ENCODE measurements at places on chromosomes 2 and 18.

DNA sequence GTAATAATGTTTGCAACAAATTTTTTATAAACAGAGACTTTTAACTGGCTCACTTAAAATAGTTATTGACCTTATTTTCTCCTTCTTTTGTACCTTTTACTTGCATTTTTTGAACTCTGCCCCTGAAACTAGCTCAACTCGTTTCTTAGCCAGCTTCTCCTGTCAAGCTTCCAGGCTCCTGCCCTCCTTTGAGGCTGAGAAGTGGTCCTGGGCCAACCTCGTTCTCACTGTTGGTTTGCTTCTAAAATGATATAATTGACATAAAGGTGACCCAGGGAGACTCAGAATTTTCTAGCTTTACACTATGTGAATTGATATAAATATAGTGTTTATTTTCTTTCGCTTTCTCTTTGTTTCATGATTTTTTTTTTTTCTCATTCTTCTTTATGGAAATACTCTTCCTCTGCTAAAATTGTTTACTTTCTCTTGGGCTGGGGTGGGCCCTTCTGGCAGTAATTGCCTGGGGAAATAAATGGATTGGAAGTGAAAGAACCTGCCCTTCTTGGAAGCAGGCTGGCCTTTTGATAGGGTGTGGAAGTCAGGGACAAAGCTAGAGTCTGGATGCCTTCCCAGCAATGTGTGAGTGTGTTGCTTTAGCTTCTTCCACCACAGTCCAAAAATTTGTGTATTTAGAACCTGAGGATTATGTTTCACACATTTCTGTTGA lies 30.7 kb downstream of the GPD2 start:
- no peak for DNase-seq

- DNase-seq, result no peak
Observed at GRCh38 chr18:26268454-26268853, 42.2 kb downstream of the TAF4B start.

GRCh38 chr18:3648200-3648599 lies 198.2 kb downstream of the TGIF1 start:
- DNase-seq, result no peak

- no peak for DNase-seq
Observed at GRCh38 chr18:10265560-10266333, 188.7 kb upstream of the APCDD1 start.

DNA sequence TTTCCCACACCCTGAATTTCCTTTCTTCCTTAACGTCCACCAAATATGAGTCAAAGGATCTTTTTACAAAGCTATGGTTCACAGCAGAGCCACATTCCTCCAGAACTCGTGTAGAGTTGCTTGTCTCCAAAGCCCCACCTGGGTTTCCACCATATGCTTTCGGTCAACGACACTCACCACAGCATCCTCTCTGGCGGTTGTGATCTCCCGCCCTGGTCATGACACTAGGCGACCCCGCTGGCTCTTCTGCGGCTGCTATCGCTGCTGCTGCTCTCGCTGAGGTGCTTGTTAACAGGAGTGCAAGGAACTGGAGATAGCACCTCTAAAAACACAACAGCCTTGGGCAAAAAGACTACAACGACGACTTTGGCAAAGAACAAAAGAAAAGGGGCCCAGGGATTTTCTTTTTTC lies 340 bp downstream of the SLC40A1 start:
- DNase-seq, result no peak

GRCh38 chr18:77203071-77203470 lies 46.6 kb upstream of the GALR1 start:
- no peak for DNase-seq

DNA sequence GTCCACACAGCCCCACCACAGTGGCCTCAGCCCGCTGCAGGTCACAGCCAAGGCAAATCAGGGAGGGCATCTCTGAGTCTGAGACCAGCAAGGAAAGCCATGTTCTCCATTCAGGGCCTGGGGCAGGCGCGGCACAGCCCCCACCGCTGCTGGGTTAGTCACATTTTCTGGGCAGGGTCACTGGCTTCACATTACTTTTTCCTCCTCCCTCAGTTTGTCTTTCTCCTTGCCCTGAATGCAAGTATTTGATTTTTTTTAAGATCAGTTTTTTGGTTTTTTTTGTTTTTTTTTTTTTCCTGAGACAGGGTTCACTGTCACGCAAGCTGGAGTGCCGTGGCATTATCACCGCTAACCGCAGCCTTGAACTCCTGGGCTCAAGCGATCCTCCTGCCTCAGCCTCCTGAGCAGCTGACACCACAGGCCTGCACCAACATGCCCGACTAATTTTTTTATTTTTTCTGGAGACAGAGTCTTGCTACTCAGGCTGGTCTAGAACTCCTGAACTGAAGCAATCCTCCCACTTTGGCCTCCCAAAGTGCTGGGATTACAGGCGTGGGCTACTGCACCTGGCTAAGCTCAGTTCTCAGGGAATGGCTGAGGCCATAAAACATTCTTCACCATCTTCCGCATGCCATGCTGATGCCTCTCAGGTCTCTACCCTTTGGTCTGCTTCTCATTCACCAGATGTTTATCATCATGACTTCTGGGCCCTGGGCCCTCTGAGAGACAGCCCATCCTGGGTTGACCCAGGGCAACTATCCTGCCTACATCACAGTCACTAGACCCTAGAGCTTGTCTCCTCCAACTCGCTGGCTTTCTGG lies 628 bp upstream of the CAPG start:
- DNase-seq, result no peak

DNA sequence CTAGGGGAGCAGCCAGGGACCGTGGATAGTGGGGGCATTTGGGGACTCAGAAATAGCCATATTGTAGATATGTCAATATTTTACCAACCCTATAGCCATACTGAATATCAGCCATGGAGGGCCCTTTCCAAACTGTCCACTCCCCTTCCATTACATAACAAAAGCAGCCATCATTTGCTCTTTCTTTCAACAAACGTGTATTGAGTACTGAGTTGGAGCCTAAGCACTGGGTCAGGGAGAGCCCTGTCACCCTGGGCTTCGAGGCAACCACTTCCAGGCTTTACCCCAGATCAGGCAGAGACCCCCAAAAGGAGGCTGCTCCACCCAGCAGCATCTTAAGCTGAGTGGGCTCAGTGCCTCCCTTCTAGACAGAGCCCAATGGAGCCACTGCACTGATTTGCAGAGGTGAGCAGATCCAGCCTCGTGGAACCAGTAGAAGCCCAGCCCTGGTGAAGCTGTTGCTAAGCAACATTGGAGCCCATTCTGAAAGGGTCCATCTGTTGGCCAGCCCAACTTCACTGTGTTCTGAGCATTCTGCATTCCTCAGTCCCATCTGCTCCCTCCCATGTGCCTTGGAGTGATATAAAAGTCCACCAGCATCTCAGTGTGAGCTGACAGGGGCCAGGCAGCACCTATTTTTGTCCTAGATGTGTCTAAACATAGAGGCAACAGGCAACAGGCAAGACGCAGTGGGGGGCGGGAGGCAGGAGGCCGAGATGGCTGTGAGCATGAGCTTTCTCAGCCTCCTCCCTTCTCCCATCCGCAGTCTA lies 112.1 kb downstream of the PLB1 start:
- DNase-seq, result no peak

- DNase-seq, result no peak
Observed at GRCh38 chr2:162196638-162197037, 44.6 kb upstream of the GCG start.

DNA sequence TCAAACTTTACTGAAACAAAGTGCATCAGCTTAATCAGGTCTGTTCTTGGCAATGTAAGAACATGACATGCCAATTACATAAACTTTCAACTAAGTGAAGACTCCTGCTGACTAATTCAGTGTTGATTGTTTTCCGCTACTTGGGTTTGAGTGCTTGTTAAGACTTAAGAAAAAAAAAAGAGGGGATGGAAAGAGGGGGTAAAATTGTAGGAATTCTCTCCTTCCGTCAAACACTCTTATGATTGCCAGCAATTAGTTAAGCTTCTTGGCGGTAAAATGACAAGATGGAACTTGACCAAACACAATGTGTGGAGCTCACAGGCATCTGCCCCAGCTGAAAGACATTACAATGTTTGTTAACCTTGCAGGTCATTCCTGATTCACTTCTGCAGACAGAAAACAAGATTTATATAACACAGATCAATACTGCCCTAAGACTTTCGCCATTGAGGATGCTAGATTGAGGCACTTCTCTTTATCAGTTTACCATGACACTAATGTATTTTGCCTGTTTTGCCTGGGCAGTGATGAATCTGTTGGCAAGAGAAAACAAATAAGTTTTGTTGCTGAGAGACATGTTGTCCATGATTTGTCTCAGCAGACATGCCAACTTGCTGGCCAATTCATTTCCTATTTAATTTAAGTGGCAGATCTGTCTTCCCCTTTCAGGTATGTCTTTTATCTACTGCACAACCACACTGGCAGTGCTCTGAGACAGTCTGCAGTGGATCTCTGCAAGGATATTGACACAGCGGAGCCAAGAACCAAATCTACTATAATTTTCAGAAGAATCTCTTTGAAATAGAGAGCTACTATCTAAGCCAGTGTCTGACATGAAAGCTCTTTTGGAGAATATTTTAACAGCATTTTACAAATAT lies 410.0 kb upstream of the KCNH7 start:
- no peak for DNase-seq

GRCh38 chr18:39453882-39454281 lies 1888.3 kb upstream of the CELF4 start:
- DNase-seq, result no peak
